Activated effector memory CD4-positive, alpha-beta T cell treated with anti-CD3 and anti-CD28 coated beads, Interleukin-2, amount 50 U/mL, for 16 hours (primary cell): ENCODE measurements at places on chromosomes 12 and 14.

GRCh38 chr12:30753751-30754382 lies 884 bp downstream of the CAPRIN2 start:
- DNase-seq: no peak

DNA sequence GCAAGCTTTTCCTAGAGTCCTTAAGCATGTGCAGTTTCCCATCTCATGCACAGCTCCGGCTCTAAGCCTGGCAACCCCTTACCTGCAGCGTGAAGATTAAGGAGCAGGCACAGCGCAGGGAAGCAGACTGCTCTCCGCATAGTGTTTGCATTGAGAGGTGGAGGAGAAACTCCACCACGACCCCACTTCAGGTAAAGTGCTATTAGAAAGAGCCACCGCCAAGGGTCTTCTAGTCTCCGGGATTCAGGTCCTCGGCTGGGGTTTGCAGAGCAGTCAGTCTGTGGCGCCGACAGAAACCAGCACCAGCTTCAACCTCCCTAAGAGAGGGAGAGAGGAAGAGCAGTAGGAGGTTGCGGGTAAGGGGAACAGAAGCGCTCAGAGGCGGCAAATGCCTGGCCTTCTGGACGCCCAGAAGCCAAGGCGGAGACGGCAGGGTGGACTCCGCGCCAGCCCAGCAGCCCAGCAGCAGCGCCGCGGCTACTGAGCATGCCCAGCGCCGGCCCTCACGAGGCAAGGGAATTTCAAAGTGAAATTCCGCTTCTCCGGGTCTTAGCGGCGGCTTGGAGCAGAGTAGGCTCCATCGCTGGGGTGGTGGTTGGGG lies at the start of gene PTPRR:
PTPRR (minus strand) TSS at position 488 of the 601 bp plus-strand sequence; CDS start at position 140, 348 bp downstream.
- DNase-seq: no peak

- DNase-seq: peak; percentile 61
These were observed 241.8 kb upstream of the ATP2B1 start for GRCh38 chr12:89950421-89950820.

DNA sequence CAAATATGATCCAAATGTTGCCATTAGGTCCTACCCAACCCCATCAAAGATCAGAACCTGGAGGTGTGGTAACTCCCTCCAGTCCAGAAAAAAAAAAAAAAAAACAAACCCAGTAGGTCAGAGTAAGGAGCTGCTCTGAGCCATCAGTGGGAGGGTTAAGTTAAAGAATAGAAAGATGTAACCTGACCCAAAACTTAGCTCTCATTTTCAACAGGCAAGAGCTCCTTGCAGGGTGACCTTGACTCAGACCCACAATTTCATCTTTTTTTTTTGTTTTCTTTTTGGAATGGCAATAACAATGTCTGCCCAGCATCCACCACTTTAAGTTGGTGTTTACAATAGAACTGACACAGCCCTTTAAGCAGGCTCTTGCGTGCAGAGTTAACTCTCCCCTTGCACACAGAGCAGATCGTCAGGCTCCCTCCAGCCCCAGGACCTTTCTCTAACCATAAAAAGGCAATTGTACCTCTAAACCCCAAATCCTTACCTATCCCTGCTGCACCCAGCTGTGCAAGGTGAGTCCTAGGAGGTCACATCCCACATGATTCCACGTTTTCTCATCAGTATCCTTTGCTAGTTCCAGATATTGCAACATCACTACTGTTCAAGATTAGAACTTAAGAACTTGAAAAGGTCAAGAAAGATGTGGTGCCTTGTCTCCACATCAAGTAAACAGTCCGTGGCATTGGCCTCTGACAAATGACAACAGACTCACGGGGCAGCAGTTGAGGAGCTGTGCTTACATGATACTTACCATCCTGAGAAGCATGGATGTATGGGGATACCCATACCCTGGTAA lies 178.6 kb upstream of the EEA1 start:
- DNase-seq: no peak

GRCh38 chr12:7869137-7869536 lies 3.6 kb downstream of the SLC2A14 start:
- DNase-seq: no peak

- peak; percentile 65 for DNase-seq
These were observed 1.3 kb downstream of the TEDC1 start for GRCh38 chr14:105492031-105492970.

DNA sequence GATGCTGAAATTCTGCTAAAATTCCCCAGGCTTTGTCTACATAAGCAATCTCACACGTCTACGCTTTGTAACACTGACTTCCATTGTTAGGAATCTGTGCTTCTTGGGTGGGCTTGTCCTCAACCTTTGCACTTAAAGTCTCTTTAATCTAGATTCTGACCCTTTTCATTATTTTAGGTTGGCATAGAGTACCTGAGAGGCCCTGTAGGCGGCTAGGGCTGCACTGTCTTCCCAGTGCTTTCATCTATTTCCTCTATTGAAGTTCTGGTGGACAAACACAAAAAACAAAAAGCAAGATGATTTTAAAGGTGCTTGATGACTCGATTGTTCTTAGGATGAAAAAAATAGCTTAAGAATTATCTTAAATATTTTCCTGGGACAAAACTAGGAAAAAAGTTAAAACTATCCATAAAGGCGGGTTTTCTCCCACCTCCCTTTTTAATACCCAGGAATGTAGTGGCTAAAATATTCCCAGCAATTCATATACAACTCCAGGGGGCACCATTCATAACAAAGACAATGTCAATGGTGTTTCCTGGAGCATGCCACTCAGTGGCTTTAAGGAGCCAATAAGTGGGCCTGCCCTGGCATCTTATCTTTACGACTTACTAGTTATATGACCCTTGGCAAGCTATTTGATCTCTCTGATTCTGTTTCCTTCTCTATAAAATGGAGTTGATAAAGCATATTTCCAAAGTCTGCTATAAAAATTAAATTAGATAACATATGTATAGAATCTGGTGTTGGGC lies 197.5 kb downstream of the STXBP6 start:
- no peak for DNase-seq

- no peak for DNase-seq
These were observed 13.2 kb downstream of the LRTM2 start for GRCh38 chr12:1833596-1834028.

DNA sequence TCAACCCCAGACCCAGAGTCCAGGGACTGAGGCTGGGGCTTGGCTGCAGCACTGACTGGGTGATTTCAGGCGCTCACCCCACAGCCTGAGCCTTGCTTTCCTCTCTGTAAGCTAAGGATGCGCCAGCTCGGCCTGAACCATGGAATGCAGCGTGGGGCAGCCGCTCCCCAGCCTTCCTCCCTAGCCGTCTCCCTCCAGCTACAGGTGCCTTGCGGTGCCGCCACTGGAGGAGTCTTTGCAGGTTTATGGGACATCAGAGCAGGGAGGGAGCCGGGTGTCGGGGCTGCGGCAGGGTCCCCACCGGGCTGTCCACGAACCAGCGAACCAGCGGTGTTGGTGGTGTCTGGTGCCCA lies 19.4 kb downstream of the PPP2R5C start:
- DNase-seq: no peak

DNA sequence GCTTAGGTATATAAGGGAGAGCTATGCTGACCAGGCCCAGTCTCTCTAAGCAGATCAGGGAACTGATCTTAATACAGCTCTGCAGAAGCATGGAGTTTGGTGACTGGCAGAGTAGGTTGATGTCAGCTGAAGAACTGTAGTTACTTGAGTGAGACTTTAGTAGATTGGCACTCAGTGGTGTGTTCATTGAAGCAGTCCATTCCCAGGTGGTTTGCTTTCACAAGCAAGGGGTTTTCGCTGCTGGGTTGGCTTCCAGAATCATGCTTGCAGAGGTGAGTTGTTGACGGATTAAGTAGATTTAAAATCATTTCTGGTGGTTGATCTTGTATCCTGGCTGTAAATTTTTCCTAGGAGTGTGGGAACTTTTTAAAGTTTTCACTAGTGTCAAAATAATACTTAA lies 6.5 kb upstream of the DHRS7 start:
- DNase-seq: no peak

- no peak for DNase-seq
These were observed 11.0 kb downstream of the PSMD9 start for GRCh38 chr12:121899590-121899989.

GRCh38 chr12:128916425-128916824 lies 63.1 kb downstream of the GLT1D1 start:
- no peak for DNase-seq

- no peak for DNase-seq
These were observed 130.8 kb upstream of the CNTN1 start for GRCh38 chr12:40561395-40561966.

GRCh38 chr12:52582971-52583456 lies 9.4 kb upstream of the KRT74 start:
- peak; percentile 77 for DNase-seq

- no peak for DNase-seq
These were observed 34.2 kb downstream of the RTRAF start for GRCh38 chr14:52023518-52023917.

DNA sequence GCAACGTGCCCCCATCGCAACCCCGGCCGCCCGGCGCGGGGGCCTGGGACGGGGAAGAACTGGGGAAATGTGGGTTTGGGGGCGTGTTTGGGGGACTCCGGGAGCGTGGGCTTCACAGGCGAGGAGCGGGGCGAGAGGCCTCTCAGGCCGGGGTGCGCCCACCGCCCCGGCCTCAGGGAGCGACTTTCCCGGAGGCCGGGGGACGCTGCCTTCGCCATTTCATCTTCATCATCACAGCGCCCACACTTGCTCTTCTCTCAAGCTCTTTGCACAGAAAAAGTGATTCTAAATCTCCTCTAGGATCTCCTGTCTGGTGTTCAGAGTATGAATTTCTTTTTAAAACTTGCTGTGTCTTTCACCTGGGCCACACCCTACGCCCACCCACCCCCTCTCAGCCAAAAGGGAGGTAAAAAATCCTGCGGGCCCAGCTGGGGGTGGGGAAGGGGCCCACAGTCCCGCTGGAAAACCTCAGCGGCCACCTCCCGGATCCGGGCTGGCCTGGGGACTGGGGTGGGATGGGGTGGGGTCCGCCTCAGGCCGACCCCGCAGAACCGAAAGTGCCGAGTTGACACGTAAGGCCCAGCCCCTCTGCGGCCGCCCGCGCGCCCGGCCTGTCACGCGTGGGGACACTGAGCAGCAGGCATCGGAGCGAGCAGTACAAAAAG lies 7.4 kb downstream of the CDKN1B start:
- no peak for DNase-seq

DNA sequence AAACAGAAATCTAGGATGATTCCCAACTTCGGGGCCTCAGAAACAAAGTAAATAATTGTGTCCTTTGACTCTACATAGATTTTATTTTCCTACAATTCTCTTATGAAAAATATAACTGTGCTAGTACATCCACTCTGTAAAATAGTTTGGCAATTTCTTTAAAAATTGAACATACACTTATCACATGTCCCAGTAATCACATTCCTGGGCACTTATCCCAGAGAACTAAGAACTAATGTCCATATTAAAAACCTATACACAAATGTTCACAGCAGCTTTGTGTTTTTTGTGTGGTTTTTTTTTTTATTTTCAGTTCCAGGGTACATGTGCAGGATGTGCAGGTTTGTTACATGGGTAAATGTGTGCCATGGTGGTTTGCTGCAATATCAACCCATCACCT lies 99.0 kb downstream of the KCNH5 start:
- no peak for DNase-seq

GRCh38 chr12:121325922-121326396 lies 26.3 kb downstream of the ANAPC5 start:
- DNase-seq: no peak

GRCh38 chr12:116698116-116698515 lies 39.8 kb downstream of the SPRING1 start:
- DNase-seq: no peak

DNA sequence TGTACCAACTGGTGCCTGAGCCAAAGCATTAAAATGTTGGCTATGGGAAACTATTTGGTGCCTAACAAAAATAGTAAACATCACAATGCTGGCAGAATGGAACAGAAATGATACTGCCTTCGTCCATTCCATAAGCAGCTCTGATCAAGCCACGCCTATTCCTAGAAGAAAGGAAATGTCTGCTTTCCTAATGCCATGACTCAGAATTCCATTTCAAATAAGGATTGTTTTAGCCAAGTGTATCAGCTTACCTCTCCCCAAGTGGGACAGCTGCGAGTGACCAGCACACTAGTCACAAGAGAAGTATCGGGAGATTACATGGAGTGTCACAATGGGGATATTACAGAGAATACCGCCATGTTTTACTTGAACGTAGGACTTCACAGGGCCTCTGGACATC lies 38.7 kb downstream of the GLT8D2 start:
- DNase-seq: no peak

DNA sequence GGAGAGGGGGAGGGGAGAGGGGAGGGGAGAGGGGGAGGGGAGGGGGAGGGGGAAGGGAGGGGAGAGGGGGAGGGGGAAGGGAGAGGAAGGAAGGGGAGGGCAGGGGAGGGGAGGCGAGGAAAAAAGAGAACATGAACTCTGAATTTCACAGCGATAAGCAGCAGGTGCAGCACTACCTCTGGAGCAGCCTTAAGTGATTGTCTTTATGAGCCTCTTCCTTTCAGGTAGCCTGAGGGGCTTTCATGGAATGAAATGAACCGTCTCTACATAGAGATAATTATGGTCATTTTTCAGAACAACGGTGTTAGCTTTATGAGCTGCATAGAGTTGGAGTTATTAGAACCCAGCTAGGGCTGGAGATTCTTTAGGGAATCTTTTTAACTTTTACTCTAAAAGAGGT lies 18.1 kb upstream of the PTCSC3 start:
- no peak for DNase-seq

DNA sequence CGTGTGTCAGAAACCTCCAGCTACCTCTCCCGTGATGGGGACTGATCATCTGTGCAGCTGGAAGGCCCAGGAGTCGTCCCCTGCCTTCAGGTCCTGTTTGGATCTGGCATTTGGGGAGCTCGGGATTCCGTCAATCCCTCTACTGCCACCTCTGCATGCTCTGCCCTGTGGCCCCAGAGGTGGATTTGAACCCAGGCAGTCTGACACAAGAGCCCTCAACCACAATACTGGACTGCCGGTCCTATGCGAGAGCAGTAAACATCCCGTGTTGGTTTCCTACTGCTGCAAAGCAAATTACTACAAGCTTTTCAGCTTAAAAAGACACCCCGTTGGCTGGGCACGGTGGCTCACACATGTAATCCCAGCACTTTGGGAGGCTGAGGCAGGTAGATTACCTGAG lies 121.9 kb upstream of the FKBP4 start:
- no peak for DNase-seq

GRCh38 chr12:52363111-52363679 lies 4.1 kb downstream of the KRT85 start:
- DNase-seq: no peak
